Upper lobe of right lung (tissue), 1 donor: ENCODE measurements at places on chromosomes 3 and 15. TPM values are rescaled to one million over a fixed set of nuclear protein-coding genes. Genes with fewer than 3 reads are reported as not detected.

- H3K36me3 ChIP-seq, result no peaks in the 10 kb centered on the region
- peaks cover 12% of the 10 kb centered on the region for H3K4me1 ChIP-seq
- DNase-seq, result no peak
- no peak overlapping the region for H3K27ac ChIP-seq
- no peak overlapping the region for H3K4me3 ChIP-seq
- peaks cover 21% of the 10 kb centered on the region for H3K27me3 ChIP-seq
These were observed 1.9 kb downstream of the PCOLCE2 start for GRCh38 chr3:142886940-142887339.

- H3K4me1 ChIP-seq, result no peaks in the 10 kb centered on the region
- no peaks in the 10 kb centered on the region for H3K27me3 ChIP-seq
- peaks cover 3% of the 10 kb centered on the region for H3K36me3 ChIP-seq
- H3K4me3 ChIP-seq, result no peak overlapping the region
These were observed 84.9 kb downstream of the SMAD6 start for GRCh38 chr15:66786708-66787488.

DNA sequence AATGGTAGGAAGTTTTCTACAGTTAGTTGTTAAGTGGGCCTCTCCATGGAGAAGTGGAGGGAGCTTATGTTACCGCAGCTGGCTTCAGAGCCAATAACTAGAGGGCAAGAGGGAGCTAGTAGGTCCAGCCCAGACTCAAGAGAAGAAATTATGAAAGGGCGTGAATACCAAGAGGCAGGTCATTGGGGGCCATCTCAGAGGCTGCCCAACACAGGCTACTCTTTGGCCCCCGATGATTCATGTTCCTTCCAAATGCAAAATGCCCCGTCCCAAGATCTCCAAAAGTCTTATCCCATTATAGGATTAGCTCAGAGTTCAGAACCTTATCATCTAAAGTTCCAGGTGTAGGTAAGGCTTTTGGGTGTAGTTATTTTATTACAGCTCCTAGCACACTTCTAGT, 94.5 kb downstream of the FNDC3B start:
- no peak for DNase-seq
- peaks cover 66% of the 10 kb centered on the region for H3K4me1 ChIP-seq
- H3K36me3 ChIP-seq, result peaks cover 4% of the 10 kb centered on the region
- no peaks in the 10 kb centered on the region for H3K27me3 ChIP-seq
- H3K27ac ChIP-seq, result peak overlapping the region; percentile 7

DNA sequence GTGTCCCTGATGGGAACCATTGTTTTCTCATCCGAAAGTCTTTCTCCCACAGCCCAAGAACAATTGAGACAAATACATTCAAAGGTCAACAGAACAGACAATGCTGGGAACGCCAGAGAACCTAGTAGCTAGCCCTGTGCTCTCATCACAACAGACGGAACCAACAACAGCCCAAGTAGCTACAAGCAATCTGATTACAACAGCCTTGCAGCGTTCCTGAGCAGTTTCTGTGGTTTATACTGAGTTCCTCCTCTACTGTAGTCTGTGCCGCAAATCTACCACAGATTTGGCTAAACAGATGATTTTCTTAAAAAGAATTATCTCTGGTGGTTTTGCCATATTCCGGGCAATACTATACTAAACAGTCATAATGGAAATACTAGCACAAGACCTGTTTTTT, 435.6 kb downstream of the MECOM start:
- no peak for DNase-seq
- no peak overlapping the region for H3K4me3 ChIP-seq
- no peaks in the 10 kb centered on the region for H3K36me3 ChIP-seq
- H3K27me3 ChIP-seq, result no peaks in the 10 kb centered on the region

LRRC34 gene
- total RNA-seq, result 0.98 TPM
